RPMI7951 (cell line): ENCODE measurements at places on chromosomes 16 and 17. TPM values are rescaled to one million over a fixed set of nuclear protein-coding genes. Genes with fewer than 3 reads are reported as not detected.

DNA sequence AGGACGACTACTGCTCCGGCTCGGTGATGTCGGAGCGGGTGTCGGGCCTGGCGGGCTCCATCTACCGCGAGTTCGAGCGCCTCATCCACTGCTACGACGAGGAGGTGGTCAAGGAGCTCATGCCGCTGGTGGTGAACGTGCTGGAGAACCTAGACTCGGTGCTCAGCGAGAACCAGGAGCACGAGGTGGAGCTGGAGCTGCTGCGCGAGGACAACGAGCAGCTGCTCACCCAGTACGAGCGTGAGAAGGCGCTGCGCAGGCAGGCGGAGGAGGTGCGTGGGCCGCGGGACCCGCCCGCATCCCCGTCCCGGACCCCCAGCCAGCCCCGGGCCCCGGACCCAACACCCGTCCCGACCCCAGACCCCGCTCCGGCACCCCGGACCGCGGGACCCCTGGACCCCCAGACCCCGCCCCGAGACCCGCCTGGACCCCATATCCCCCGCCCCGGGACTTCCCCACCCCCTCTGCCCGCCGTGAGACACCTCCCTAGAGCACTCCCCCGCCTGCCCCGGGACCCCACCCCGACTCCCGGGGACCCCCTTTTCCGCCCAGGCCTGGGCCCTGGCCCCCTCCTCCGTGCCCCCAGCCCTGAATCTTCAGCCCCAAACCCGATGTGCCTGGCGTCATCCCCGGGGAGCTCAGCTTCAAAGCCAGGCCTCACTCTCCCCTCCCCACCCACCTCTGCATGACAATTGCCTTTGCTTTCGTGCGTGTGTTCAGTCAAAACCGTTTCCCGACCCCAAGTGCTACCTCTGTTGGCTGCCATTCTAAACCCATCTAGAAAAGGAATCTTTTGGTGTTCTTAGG, 594 bp downstream of the MAPK8IP3 start:
- DNase-seq, result peak; percentile 41

- no peak for DNase-seq
These were observed 6.0 kb downstream of the ZNF213 start for GRCh38 chr16:3140603-3141427.

- DNase-seq, result no peak
These were observed 17.1 kb upstream of the ATP6V0A1 start for GRCh38 chr17:42441371-42442195.

GRCh38 chr16:70410734-70411133, 28.2 kb downstream of the ST3GAL2 start:
- no peak for DNase-seq

The CARD14 gene
- total RNA-seq, result 0.20 TPM in 1 of 2 replicates, not detected in the other
